ENCODE measurements at places on chromosomes 7 and 10.

- peak; percentile 36 for DNase-seq
These were observed 35.0 kb downstream of the TAS2R41 start for GRCh38 chr7:143512488-143513340.

DNA sequence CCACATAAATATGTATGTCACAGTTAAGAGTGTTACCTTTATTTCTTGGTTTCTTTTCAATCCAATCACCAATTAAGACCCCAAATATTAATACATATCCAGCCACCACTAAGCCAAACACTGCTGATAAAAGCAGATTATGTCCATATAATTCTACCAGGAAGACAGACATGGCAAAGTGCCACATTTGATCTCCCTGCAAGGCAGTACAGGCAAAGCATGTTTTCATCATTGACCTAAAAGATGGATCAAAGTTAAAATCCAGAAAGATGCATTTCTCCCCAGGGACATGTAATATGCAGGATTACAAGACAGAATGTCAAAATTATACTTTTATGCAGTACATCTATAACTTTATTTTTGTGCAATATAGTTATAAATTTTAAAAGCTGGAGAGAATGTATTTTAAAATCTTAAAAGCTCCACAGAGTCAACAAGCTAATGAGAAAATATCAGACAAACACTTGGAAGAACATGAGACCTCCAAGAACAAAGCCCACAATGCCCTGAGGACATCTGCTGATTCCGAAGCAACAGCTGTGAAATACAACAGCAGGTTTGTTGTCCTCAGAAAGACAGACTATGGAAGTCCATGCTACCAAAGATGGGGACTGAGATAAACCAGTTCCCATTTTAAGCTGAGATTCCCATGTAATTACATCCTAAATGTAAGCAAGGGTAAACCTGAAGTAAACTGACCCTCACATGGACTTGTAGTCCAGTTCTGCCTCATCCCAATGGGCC is 54.5 kb upstream of the TOMM7 start:
- DNase-seq: no peak

GRCh38 chr7:117124591-117125220 is 171.4 kb downstream of the ST7 start:
- peak; percentile 89 for DNase-seq

GRCh38 chr7:1329261-1329660 is 96.6 kb downstream of the UNCX start:
- DNase-seq: no peak

GRCh38 chr10:48705401-48705938 is 20.8 kb downstream of the WDFY4 start:
- DNase-seq: no peak

DNA sequence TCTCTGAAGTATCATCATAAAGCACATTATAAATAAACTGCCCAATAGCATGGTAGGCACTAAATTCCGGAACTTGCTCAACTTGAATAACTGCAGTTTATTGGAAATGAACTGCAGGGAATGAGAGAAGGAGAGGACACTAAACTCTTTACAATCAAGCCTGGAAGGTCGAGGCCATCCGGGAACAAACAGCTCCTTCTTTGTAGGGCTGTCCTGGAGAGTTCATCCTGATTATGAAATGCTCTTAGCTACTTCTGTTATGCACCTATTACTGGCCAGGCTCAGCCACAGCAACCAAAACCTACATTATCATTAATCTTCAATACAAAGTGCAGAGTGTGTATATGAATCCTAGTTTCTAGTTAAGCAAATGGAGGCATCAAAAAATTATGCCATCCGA is 64.7 kb downstream of the PPP1R17 start:
- no peak for DNase-seq

DNA sequence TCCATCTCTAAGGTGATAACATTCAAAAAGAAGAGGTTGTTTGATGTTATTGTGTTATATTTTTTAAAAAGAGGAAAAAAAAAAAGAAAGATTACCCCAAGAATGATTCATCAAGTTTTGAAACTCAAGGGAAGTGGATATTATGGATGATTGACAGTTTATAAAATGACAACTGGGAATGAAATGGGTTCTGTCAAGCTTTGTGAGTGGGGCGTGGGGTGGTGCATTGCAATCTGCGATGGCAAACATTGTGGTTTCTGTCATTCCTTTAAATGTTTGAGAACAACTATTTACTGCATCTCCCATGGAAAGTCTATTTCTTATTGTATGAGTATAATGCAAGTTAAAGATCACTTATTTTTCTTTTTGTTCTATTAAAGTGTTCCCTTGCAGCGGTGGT is 297.0 kb downstream of the CCDC3 start:
- peak; percentile 37 for DNase-seq

DNA sequence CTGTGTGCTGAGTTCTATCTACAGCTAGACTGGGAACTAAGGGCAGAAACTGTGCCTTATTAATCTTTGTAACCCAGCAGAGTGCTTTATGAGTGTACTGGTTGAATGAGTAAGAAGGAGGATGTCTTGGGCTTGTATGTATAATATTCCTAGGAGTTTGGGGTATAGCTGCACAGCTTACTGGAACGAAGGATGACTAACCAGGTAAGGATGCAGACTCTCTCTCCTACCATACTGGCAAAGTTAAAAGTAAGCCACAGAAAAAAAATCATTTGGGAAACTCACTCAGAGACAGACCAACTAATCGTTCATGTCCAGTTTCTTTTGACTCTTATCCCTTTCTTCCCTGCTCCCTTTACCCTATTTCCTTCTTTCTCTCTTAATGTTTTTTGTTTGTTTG is 1.4 kb upstream of the DHTKD1 start:
- peak; percentile 14 for DNase-seq

DNA sequence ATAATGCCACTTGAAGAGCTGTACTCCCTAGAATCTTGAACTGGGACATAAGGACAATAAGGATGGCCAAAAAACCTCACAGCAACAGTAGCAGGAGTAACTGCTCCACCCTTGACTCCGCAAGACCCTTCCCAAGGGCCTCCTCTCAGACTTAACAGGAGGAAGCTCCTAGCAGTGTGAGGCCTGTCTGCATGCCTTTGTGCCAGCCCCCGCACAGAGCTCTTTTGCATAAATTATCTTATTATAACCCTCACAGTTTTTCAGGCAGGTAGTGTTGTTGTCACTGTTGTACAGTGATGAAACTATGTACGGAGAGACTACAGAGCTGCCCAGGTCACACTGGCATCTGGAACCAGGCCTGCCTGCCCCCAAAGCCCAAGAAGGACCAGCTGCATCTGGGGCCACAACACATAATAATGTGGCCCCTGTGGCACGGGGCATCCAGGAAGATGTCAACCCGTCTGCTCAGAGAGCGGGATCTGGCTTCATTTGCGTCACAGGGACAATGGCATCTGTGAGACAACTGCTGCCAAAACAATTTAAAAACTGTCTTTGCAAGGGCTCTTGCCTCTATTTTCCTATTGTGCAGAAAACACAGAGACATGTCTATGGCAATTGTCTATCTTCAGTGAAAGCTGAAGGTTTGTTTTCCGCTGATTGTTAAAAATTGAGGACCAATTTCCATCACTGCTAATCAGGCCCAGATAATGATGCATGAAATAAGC is 249.3 kb upstream of the GRB10 start:
- no peak for DNase-seq

DNA sequence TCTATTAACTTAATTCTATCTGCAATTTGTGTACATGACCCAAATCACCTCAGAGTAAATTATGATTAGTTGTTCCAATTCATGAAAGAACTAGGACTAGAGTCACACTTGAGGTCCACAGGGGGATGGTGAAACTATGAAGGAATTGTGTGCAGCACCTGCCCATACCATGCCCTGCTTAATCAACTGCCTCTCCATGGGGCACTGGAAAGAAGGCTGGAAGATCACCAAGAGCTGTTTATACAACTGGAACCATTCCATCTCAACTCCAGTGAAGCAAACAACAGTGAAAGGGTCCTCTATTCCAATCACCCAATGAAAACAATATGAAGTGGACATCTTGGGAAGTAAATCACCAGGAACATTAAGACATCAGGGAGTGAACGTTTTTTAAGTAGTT is 98.7 kb upstream of the SEMA3D start:
- no peak for DNase-seq

- no peak for DNase-seq
These were observed 178.6 kb downstream of the EMX2 start for GRCh38 chr10:117720931-117721835.

- peak; percentile 19 for DNase-seq
These were observed 111.7 kb downstream of the JCAD start for GRCh38 chr10:29947701-29948060.

DNA sequence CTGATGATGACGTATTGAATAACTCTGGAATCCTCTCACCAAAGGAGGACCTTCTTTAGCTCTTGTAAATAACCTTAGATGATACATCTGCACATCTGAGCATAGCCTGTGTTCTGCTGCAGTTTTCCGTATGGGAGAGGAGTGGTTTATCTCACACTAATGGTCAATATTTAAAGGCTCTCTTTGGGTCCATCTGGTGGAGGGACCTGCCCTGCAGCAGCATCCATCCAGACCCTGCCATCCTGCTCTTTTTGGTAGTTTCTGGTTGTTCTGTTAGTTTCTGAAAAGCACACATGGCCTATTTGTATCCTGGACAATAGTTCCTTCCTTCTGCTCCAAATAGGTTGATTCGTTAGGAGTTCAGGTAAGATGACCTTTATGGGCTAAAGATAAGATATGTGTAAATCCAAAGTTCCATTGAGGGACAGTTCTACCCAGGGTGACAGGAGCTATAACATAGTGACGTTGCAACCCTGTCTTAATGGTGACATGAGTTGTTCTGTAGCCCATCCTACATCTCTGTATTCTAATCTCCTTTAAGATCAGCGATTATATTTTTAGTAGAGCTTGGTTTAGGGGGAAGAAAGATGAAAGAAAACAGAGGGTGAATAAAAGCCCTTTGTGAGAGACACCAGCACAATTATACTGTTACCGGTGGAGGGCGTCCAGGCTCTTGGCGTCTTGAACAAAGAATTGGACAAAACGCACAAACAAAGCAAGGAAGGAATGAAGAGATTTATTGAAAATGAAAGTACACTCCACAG is 60.0 kb upstream of the KLF14 start:
- peak; percentile 59 for DNase-seq

- no peak for DNase-seq
These were observed 43.7 kb upstream of the PRKAR1B start for GRCh38 chr7:770741-771166.

- DNase-seq: no peak
These were observed 22.2 kb downstream of the TMEM273 start for GRCh38 chr10:49165821-49166483.

GRCh38 chr10:123558651-123559050 is 107.5 kb upstream of the GPR26 start:
- DNase-seq: no peak

Measured in adipocyte (in vitro differentiated cells).